Activated gamma-delta T cell treated with Interleukin-2 at 50 U/mL for 16 hours (primary cell): ENCODE measurements at places on chromosomes 7 and 10.
A peak's percentile ranks its signal among the peaks of the same experiment; 100 is the strongest.

- DNase-seq = no peak
These were observed 29.5 kb upstream of the HSPB1 start for GRCh38 chr7:76272851-76273497.

GRCh38 chr10:100779329-100779728, 33.9 kb downstream of the PAX2 start:
- DNase-seq = no peak

GRCh38 chr7:18125476-18125875, 97.8 kb upstream of the PRPS1L1 start:
- DNase-seq = no peak

- DNase-seq = no peak
These were observed 96.4 kb downstream of the CALD1 start for GRCh38 chr7:134875867-134876266.

DNA sequence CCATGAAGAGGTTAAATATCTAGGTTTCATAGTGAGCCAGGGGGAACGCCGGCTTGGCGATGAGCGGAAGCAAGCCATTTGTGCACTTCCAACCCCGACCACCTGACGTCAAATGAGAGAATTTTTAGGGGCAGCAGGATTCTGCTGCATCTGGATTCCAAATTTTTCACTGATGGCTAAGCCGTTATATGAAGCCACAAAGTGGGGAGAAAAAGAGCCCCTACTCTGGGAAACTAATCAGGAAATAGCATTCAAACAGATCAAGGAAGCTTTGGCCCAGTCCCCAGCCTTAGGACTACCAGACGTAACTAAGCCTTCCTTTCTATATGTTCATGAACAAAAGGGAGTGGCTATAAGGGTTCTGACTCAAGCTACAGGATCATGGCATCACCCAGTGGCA, 12.9 kb upstream of the ADCK2 start:
- no peak for DNase-seq

DNA sequence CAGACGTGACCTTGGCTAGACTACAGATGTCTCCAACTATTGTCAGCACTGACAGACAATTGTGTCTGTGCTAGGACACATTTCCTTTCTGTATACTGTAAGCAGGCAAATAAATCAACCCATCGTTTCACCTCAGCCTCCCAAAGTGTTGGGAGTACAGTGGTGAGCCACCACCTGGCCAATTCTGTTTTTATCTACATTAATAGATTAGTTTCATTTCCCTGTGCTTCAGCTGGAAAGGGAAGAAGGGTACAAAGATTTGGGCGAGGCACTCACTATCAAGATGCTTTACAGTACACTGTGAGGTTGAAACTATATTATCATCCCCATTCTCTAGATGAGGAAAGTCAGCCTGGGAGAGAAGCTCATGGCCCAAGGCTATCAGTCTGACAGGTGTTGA, 21.9 kb downstream of the SFR1 start:
- no peak for DNase-seq

DNA sequence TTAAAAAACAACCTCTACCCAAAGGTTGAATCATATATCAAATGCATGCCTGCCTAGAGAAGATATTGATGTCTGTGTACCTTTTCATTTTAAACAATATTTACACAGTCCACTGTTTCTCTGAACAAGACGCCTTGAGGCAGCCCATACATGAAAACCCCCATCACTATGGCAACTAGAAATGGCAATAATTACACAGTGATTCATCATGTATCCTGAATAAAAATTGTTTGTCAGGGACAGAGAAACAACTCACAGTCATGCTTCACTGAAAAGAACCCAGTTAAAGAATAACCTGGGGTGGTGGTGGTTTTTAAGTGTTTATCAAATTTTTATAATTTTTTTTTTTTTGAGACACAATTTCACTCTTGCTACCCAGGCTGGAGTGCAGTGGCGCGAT, 19.7 kb downstream of the DNAJC12 start:
- no peak for DNase-seq

DNA sequence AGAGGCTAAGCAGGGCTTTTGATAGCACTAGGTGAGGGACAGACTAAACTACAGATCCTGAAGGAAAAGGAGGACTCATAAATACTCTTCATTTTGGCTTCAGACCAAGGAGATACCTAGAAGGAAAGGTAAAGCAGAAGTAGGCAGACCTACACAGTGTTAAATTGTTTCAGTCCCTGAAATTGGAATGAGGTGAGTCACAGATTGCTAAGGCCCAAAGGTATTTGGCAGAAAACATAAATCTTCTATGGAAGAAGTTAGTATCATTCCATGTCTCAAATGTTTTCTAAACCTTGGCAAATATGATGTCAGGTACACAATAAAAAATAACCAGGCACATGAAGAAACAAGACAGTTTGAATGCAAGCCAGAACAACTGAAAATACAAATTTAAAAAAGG, 30.0 kb downstream of the MTERF1 start:
- no peak for DNase-seq

GRCh38 chr10:52952391-52953055, 179.9 kb upstream of the MBL2 start:
- DNase-seq = no peak

- DNase-seq = no peak
These were observed 12.4 kb upstream of the SERPINE1 start for GRCh38 chr7:101114492-101114891.

DNA sequence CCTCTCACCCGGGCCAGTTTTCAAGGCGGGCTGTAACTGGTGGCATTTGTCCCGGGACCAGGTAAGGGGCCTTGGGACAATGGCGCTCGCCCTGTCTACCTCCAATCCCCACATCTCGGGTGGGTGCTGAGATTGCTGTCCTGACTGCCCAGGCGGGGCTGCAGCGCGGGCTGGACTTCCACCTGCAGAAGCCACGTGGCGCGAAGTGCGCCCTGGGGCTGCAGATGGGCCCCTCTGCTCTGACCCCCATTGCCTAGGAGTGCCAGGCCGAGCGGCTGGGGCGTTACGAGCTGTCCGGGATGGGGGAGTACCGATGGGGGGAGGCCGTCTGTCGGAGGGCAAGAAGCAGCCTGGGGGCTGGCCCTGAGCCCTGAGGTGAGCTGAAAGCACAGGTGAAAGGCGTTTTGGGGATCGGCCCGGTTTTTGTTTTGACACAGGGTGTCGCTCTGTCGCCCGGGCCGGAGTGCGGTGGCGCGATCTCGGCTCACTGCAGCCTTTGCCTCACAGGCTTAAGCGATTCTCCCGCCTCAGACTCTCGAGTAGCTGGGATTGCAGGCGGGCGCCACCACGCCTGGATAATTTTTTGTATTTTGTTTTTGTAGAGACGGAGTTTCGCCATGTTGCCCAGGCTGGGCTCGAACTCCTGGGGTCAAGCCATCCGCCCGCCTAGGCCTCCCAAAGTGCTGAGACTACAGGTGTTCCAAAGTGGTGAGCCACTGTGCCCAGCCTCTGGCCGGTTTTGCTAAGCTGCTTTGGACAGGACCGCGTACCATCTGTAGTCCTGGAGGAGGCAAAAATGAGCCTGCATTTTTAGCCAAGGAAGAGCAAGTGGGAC, at the start of gene SFXN2:
Gene SFXN2, plus strand, starts transcription at position 16 of the 835 bp plus-strand sequence. CDS start 12,001 bp downstream, outside the sequence.
- DNase-seq = peak; percentile 41

DNA sequence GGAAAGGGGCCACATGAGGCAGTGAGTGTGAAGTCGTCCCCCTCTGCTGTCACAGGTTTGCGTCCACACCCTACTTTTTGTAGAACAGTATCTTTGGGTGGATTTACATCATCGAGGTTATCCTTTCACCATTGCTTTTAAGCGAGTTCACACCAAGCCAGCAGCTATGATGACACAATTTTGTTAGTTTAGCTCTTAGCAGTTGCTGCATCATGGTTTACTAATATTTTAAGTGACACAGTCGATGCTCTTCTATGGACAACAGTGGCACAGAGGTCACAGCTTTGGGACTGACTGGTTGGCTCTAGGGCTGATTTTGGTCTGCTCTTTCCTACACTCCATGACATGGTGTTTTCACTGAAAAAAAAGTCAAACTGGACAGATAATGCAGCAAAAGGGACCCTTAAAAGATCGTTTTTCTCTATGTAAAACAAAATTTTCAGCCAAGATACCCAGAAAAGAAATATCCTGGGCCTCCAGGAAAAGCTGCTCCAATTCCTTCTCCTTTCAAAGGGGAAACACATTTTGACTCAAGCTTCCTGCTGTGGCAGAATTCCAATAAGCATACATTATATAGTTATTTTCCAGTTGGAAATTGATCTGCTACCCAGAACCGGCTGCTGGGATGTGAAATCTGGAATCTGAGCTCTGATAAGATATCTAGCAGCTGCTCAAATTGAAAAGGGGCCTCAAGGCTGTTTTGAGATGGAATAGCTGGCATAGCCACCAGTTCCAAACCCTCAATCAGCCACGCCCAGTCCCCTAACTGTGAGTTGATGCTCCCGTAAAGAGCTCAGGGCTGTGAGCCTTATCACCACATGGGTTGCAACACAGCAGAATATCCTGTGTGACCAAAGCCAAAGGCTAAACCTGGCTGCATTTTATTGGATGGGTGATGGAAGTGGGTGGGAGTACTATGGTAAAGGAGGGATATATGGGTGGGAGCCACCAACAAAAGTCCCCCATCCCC, 114.2 kb downstream of the SMURF1 start:
- DNase-seq = no peak

DNA sequence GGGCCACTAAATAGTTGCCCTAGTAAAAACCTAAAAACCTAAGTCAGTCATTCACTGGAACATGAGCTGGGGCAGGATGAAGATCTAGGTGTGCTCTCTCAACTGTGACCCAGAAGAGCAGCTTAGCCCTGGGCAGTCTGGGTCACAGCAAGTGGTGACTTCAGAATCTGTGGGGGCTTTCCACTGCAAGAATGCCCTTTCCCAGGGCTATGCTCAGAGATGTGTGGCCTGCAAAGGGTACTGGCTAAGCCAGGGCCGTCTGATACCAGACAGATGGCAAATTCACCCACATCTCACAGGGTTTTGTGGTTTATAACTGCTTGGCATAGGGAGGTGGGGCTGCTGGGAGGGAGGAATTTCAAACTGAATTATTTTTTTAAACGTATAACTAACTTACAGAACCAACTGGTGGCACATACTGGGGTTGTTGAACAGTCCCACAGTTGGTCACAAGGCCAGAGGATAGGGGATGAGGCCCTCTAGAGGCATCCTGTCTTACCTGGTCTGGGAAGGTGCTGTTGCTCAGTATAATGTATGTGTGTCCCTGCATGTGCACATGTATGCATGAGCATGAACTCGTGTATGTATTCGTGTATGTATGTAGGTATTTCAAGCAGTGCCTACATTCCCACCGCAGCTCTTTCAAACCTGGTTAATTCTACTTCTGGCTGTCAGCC, 63.2 kb downstream of the PRPF18 start:
- DNase-seq = no peak

DNA sequence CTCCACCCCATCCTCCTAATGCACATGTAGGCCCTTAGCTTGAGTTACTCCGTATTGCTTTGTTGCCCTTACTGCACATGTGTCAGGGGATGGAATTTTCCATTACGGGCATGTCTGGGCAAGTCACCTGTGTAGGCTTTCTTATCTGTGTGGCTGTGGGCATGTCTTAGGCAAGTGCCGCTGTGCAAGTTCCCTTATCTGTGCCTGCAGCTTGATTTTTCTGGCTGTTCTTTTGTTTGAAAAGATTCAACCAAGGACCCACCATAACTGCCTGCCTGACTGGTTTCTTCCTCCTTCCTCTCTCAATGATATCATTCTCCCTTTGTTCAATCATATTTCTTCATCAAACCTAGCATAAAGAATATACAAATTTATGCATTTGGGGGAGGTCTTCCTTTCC, 88.5 kb downstream of the AKR1D1 start:
- DNase-seq = no peak

DNA sequence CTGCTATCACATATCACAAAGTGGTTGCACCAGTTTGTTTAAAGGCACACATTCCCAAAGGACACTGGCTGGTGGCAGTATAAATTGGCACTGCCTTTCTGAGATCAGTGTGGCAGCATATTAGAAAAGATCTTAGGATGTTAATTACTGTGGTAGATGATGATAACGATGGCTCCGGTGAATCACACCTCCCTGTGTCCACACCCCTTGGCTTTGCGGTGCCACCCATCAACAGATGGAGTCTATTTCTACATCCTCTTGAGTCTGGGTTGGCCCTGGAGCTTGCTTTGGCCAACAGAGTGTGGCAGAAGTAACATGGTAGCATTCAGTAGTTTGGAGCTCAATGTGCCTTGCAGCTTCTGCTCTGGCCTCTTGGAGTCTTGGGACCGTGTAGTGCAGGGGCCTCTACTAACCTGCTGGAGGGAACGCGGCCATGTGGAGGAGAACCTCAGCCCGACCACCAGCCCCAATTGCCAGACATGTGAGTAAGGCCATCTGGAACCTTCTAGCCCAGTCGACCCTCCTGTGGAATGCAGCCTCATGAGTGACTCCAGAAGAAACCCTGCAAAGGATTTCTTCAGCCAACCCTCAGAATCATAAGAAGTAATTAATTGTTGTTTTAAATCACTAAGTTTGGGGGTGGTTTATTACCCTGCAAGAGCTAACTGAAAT, 27.2 kb upstream of the PLEKHA1 start:
- no peak for DNase-seq

GRCh38 chr10:122062831-122063674, 74.1 kb downstream of the TACC2 start:
- no peak for DNase-seq

DNA sequence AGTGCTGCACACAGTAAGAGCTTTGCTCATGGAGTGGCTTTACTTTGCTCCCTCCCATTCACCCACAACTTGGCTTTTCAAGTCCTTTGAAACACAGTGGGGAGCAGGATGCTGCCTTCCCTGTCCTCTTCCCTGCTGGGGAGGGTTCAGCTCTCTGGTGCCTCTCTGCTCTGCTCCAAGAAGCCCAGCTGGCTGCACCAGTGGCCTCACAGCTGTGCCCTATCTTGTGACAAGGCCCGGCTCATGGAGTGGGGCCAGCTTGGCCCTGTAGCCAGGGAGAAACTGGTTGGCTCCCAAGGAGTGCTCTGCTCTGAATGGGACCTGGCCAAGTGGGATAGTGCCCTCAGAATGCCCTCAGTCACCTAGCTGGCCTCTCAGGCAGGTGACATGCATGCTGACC, 212.3 kb upstream of the ZMIZ1 start:
- no peak for DNase-seq

DNA sequence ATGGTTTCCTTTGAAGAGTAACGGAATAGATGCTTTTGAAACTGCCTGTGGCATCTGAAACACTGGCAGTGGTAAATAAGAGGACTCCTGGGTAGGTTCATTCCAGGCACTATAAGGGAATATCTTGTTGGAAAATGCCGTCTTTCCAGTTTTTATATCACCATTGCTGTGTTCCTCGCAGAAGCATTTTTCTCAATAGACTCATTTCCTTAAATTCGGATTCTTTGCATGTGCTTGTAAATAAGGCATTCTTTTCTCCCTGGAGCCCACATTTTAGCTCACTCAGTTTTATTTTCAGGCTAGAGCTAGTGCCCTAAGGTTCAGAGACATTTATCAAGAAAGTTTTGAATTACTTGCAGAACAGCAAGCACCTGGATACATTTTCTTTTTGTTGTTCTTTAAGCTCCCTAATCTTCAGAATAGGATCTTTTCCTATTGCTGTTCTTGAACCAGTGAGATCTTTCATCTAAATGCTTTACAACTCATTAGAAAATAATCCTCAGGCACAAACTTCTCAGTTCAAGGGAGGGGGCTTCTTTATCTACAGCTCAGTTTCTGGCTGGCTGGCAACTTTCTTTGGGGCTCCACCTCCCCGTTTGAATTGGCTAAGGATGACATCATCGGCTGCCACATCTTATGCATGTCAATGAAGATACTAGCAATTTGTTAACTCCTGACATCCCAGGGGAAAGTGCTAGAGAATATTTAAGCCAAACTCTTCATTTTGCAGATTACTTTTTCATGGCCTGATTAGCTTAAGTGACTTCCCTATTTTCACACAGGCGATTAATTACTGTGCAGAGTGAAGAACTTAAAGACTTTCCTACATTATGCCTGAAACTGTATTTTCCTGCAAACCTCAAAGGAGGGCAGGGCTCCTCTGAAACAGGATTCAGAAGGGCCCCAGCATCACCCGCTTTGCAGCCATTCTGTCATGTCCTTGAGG, 133.7 kb upstream of the RSU1 start:
- no peak for DNase-seq
